Stimulated activated CD8-positive, alpha-beta memory T cell treated with anti-CD3 and anti-CD28 coated beads, Interleukin-15, amount 100 ng/mL, for 4 hours (primary cell): ENCODE measurements at places on chromosomes 12 and 14.

GRCh38 chr12:2396448-2396871 is 343.7 kb downstream of the CACNA1C start:
- no peak for DNase-seq

GRCh38 chr14:101399737-101400517 is 161.4 kb upstream of the DIO3 start:
- no peak for DNase-seq

- no peak for DNase-seq
Measured at GRCh38 chr12:81128930-81129554, 51.2 kb downstream of the ACSS3 start.

DNA sequence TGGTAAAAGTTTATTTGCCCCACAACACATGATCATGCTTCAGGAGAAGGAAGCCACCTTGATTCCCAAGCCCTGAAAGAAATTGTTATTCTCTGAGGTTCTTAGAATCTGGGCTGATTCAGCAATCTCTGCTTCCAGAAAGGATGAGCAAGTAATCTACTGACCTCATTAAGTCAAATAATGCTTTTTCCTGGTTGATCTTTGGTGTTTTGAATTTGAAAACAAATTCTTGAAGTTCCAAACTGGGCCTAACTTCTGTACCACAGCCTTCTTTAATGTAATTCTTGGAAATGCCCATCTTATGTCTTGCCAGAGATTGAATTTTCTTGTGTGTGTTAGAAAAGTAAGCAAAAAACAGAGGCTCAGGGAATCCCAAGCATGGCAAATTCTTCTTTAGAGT is 319.2 kb upstream of the DDHD1 start:
- DNase-seq: no peak

DNA sequence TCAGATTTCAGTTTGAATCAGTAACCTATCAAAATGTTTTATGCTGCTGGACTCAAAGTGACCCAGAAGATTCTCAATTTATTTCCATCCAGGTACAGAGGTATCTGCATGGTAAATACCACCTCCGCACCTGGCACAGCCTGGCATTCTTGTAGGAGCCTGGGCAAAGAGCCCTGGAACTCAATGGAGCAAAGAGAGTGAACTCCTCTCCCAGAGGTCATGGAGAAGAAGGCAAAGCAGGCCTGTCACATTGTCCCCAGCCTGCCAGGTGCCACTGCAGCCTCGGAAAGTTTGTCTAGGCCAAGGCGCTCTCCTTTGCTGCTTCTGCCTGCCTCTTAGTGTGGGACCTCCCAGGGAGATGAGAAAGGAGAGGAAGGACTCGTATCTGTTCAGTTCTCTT is 319.8 kb downstream of the ZFP36L1 start:
- DNase-seq: no peak

DNA sequence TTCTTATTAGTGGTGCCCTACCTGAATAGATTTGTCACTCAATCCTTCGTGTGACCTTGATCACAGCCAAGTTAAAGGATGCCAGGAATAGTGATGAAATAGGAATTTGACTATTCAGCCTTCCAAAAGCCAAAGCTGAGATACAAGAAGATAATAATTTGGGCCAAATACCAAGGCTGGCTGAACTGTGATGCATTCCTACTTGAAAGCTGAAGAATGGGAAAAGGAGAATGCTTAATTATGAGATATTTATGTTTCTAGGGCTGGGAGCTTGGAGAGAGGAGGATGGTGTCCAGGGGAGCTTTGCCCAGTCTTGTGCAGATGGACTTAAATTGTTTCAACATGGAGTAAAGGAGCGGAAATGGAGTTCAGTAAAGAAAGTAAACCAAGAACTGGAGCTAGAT is 5.2 kb downstream of the RNASE7 start:
- no peak for DNase-seq

GRCh38 chr12:76270657-76271358 is 77.4 kb downstream of the BBS10 start:
- DNase-seq: no peak

GRCh38 chr12:20390846-20391245 is 22.5 kb downstream of the PDE3A start:
- DNase-seq: no peak

DNA sequence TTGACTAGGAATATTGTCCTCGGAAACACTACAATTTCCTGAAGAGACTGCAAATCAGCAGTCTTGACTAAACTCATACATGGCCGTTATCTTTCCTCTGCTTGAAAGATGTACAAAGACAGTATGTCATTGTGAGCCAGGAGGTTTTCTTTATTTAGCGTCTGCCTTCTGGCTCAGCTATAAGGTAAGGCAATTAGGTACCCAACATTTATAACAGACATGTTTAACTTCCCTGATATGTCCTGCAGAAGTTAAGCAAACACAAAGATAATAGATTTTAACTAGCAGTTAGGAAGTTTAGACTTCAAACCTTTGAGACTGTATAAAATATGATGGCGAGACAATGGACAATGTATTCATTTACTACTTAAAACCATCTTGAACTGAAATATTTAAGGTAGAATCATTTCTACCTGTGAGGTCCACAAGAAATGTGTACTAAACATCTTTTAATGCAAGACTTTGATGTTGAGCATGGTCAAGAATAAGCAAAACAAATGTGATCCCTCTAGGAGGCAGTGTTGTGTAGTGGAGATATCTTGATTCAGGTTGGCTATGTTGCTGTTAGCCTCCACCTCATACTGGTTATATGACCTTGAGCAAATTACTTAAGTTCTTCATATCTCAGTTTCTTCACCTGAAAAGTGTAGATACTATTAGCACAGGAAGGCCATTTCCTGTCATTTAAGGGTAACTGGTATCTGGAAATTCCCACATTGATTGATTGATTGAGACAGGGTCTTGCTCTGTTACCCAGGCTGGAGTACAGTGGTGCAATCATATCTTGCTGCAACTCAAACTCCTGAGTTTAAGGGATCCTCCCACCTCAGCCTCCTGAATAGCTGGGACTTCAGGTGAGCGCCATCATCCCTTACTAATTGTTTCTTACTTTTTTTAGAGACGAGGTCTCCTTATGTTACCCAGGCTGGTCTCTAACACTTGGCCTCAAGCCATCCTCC is 96.3 kb upstream of the EEA1 start:
- no peak for DNase-seq

GRCh38 chr12:108126990-108127501 is 2.0 kb upstream of the WSCD2 start:
- DNase-seq: no peak

GRCh38 chr12:25009496-25010092 is 60.7 kb upstream of the BCAT1 start:
- DNase-seq: no peak

GRCh38 chr12:10726945-10727344 is 3.8 kb upstream of the YBX3 start:
- DNase-seq: no peak

GRCh38 chr14:33788161-33788560 is 162.7 kb downstream of the EGLN3 start:
- no peak for DNase-seq

DNA sequence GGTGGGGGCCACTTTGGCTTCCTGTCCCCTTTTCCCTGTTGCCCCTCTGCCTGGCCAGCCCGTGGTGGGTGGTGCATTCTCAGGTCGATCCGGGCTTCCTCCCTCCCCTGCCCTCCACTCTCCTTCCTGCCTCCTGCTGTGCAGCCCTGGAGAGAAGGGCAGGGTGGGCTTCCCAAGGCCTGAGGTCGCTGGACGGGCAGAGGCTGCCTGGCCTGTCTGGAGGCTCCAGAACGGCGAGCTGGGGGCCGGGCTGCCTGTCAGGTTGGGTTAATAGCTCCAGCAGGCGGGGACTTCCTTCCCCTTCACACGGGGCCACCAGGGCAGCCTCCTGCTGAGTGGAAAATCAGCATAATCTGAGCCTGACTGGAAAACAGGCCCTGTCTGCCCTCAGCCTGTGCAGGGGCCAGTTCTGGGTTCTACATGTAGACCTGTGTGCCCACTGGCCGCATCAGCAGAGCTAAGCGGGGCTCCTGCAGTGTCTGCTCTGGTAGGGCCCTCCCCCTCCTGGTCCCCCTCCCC is 11.3 kb downstream of the KIF26A start:
- no peak for DNase-seq

DNA sequence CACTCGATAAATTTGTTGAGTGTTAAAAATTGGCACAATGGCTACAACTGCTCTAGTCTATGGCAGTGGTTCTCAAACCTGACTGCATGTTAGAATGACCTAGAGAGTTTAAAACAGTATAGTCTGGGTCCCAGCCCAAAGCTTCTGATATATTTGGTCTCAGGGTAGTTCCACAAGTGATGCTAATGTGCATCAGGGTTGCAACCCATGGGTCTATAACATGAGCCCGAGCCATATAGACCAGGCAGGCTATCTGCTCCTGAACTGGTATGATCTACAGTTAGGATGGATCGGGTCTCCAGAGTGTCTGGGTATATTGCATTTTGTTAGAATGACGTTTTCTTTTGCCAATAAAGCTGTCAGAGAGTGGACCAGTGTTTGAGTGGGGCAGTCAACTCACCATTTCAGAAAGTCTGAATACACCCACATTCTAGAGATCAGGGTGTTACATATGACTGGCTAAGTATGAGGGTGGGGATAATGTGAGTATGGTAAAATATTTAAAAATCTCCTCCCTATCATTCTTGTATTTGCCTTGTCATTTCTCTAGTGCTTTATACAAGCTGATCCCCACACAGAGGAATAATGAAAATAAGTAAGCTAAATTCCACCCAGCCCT is 80.9 kb downstream of the FRMD6 start:
- no peak for DNase-seq

- DNase-seq: no peak
Measured at GRCh38 chr14:91229005-91229382, 15.5 kb downstream of the GPR68 start.

- no peak for DNase-seq
Measured at GRCh38 chr12:9721394-9722092, 11.4 kb downstream of the CLECL1 start.

GRCh38 chr12:13371797-13372196 is 175.3 kb downstream of the EMP1 start:
- no peak for DNase-seq

- no peak for DNase-seq
Measured at GRCh38 chr12:47034661-47035060, 44.8 kb upstream of the PCED1B start.

GRCh38 chr14:86057018-86057667 is 527.2 kb downstream of the FLRT2 start:
- DNase-seq: no peak

GRCh38 chr12:92136965-92137721 is 8.5 kb downstream of the BTG1 start:
- DNase-seq: no peak

- no peak for DNase-seq
Measured at GRCh38 chr12:29509503-29509902, 12.0 kb upstream of the OVCH1 start.

DNA sequence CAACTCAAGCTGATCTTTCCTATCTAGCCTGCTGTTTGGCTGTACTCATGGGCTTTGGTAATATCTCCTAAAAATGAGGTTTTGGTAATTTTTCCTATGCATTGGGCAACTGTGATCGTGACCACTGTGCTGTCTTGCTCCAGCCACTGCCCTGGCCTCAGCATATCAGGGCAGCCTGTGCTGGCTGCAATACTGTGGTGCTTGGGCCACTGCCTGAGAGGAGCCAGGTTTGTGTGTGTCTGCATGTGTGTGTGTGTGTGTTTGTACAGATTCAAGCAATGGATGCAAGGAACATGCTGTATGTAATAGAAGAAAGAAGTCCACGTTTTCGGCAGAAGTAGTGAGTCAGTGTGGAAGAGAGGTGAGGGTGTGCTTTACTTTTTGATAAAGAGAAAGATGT is 13.0 kb downstream of the ERG28 start:
- no peak for DNase-seq

DNA sequence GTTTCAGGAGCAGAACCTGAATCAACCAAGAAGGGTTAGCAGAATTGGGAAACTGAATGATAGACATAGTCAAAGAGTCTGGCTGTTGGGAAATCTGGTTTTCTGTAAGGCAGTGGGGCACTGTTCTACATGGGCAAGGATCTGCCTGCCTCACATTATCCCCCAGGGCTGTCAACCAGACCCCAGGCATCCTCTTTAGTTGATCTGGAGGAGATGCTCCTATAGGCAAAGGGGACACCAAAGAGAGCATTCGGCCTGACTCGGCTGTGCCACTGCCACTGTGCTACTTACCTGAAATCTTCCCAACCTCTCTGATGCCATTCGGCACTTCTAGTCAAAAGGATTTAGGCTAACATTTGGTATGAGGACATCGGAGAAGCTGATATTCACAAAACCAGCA is 4.1 kb downstream of the ISCU start:
- DNase-seq: no peak

DNA sequence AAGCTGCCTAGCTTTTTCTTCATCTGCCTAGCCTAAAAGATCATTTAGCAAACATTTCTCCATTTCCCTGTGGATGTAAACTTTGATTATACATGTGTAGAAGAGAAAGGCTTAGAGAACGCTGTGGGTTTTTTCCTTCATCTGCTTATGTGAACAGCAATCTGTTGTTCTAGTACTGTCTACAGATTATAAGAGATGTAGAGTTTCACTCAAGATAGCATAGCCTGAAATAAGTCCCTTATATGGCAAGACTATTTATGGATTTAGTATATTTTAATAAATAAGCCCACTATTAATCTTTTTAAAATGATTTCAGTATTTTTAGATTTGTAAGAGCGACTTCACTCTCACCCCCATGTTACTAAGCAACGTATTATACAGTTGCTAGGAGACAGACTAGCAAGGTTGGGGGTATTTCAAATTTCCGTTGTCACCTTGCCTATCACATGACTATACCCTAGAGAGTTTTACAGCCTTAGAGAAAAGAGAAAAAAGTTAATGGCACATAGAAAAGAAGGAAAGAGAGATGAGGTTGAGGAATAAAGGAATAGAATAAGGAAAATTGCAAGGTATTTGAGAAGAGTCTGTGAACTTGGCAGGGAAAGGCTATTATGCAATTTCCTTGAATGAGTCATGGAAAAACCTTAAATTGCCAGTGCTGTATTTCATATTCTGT is 12.2 kb upstream of the TUBA1A start:
- no peak for DNase-seq

DNA sequence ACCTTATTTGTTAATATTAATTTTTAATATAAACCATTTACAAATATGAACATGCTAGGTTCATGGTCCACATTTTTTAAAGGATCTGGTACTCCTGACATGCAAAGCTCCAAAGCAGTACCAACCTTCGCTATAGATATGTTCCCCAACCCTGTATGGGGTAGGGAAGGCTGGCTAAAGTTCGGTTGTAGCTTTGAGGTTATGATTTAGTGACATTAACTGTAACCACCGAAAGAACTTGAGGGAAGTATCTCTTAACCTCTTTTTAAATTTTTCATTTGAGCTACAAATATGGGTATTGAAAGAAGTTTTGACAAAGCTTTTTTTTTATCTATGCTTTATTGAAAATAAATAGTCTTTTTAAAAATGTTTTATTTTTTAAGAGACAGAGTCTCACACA is 115.5 kb downstream of the DYRK2 start:
- DNase-seq: no peak

DNA sequence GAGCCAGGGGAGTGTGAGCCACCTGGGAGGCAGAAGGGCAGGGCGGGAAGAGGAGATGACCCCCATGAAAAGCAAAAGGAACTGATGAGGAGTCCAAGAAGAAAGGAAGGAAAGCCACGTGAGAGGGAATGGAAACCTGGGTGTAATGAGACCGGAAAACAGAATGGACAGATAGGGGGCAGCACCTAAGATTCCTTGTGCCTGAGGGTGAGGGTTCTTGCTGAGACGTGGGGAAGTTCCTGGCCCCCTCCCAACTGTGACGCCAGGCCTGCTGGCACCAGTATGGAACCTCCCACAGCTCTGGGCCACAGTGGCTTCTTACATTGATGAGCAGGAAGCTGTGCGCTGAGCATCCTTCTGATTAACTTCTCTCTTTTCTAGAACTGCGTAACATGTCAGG is 30.8 kb downstream of the TTC7B start:
- no peak for DNase-seq
